ENCODE measurements at places on chromosomes 12 and 14.

GRCh38 chr12:31715283-31715825 is 13.5 kb downstream of the AMN1 start:
- no peak for DNase-seq

DNA sequence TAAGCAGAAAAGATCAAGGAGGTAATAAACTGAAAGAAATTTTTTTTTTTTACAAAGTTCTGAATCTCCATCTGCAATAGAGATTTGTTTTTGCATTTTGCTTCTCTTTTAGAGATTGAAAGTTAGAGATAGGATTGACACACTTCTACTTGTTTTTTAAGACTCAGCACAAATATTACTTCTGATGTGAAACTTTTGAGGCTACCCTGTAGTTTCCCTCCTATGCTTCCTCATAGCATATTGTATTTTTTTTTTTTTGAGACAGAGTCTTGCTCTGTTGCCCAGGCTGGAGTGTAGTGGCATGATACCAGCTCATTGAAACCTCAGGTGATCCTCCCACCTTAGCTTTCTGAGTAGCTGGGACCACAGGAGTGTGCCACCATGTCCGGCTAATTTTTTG is 32.1 kb upstream of the SGPP1 start:
- DNase-seq = no peak

DNA sequence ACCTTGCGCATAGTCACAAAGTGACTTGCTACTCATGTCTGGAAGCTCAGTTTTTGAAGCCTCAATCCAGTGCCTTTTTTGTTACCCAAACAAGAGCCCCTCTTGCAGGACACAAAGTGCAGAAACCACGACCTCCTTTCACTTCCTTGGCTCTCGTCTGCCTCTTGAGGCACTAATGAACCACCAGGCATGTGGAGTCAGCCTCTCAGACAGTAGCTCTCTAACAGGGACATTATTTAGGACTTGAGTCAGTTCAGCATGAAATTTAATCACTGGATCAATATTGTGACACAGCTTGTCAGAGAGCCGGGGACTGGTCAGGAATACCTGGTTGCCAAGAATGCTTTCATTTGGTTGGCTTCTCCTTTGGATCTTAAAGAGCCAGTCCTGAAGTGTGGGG is 46.7 kb downstream of the HSPB8 start:
- no peak for DNase-seq

DNA sequence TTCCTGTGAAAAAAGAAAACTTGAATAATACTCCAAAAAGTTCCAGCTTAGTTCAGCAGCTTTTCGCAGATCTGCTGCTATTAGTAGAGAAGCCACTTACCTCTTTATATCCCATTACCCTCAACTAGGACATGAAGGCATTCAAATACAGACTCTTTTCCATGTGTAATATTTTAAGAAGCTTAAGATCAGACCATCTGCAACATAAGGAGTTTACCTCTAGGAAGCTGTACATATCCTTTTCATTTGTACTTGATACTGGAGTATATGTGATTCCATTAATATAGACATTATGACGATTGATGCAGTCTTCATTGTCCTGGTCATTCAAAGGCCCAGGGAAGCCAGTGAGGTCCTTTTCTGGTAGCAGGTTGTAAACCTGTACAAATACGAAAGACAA is 20.4 kb downstream of the A2M start:
- DNase-seq = no peak

DNA sequence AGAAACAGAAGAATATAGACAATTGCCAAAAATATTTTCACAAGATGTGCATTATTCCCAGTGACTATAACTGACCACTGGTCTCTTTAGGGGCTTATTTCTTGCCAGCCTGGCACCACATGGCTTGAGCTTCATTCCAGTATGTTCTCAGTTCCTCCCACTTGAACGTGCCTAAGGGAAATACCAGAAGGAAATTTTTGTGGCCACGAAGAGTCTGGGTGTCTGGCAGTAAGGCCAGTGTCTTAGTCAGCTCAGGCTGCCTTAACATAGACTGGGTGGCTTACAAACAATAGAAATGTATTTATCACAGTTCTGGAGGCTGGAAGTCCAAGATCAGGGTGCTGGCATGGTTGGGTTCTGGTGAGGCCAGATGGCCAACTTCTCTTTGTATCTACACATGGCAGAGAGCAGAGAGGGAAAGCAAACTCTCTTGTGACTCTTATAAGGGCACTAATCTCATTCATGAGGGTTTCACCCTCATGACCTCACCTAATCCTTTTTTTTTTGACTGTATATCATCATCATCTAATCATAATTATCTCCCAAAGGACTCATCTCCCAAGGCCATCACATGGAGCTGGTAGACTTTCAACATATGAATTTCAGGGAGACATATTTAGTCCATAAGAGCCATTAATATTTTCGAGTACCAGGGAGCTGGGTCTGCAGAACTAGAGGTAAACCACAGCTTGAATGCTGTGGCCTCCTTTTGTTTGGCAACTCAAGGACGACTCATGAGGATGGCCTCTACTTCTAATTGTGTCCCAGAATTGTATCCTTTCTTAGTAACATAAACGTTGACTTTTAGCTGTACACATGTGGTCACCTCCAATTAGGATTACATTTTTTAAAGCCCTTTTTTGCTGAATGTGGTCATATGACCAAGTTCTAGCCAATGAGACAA is 5.1 kb upstream of the SMOC1 start:
- no peak for DNase-seq

DNA sequence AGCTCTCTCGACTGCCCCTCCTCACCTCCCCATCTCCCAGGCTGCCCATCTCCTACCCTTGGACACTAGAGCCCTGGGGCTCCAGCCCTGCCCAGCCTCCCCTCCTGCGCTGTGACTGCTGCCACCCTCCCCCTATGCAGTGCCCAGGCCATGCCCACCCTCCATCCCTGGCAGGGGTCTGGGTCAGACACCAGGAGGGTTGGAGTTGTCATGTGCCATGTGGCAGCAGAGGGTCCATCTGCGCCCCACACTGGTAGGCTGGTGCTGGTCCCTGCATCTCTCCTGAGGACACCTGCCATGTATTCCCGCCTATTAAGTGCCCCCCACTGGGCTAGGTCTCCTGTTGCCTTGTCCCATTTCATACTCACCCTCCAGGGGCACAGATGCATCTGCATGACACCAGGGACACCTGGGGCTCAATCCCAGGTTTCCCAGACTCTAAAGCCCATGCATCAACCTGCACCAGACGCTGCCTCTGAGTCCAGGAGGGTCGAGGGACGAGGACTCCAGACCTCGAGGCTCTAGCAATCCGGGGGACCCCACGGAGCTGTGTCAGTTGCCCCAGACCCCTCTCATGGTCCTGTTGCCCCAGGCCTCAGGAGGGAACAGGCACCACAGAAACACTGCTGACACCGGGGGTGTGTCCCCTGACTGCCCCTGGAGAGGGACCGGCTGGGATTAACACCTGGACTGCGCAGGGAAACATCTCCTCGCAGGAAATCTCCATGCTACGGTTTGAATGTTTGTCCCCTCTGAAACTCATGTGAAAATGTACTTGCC is 23.4 kb upstream of the SFSWAP start:
- no peak for DNase-seq

DNA sequence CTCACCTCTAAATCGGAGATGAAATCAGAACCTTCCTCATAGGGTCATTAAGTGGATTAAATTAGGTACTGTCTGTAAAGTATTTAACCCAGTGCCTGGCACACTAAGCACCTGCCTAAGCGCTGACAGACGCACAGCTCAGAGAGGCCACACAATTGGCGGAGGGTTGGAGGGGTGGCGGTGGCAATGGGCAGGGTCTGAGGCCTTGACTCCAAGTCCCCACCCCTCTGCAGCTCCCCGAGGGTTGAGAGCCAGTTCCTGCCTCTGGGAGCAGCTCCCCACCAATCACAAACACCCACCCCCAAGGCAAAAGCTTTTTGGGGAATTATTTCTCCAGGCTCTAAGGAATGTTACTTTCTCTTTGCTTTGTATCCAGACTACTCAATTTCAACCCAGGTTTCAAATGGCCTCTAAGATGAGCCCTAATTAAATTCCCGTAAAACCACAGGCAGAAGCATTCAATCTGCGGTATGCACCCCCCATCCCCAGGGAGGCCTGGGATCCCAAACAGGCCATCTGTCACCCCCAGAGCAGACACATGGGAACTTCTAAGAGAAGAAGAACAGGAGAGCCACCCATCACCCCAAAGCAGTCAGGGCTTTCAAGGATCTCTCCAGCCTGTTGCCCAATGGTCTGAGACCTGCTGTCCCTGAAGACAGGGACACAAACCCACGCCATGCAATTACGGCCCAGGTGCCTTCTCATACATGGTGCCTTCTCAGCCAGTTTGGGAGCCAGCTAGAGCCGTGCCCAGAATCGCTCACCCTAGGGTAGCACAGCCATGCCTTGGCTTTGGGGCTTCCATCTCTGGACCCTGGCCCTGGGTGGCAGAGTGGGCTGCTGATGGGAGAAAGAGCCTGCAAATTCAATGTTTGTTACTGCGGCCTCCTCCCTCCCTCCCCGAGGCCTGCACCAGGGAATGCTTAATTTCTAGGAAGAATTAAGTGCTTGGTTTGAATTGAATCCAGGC is 66.1 kb downstream of the CHGA start:
- no peak for DNase-seq

DNA sequence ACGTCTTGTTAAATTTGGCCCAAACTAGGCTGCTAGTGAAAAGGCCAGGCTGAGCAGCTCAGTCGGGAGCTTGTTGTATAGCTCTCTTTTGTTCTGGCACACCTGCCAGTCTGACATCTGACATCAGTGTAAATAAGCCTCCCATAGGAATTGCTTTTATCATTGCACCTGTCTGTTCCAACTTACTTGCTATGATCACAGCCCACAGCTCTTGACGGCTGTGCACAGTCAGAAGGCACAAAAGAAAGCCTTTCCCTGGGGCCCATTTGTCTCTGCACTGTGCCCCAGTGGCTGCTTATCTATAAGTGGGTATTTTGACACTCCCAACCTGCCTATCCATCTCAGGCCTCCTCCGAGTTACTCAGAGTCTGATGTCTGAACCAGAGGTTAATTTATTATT is 324.5 kb downstream of the NUAK1 start:
- no peak for DNase-seq

DNA sequence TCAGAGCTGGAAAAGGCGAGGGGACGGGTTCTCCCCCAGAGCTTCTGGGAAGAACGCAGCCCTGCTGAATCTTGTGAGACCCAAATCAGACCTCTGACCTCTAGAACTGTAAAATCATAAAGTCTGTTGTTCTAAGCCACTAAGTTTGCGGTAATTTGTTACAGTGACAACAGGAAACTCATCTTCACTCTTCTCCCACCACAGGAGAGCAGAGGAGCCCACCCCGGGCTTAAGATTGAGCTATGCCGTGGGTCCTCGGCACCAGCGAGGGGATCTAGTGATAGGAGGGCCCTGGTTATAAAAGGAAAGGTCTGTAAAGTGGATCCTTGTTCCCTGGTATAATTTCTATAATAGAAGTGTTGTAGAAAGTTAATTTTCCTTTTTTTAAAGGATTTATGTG is 7.6 kb downstream of the MLXIP start:
- DNase-seq = no peak

- no peak for DNase-seq
Observed at GRCh38 chr12:82757656-82758055, 71.0 kb downstream of the TMTC2 start.

DNA sequence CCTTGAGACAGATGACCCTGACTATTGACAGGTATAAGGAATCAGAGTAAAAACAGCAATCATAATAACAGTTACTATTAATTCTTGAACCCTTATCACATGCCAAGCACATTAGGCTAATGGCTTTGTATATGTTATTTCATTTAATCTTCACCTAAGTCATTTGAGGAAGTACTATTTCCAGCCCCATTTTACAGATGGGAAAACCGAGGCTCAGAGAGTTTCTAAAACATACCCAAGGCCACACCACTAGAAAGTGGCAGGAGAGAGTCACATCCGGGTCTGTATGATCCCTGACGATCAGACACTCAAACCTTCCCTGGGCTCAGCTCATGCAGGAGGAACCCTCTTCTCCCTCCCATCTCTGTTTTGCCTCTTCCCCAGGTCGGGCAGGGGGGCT is 209.5 kb downstream of the RBM19 start:
- DNase-seq = no peak

GRCh38 chr12:27101290-27101689 is 18.9 kb upstream of the C12orf71 start:
- no peak for DNase-seq

- DNase-seq = no peak
Observed at GRCh38 chr14:106277503-106277902, 751.1 kb downstream of the TMEM121 start.

GRCh38 chr12:68170726-68171125 is 11.2 kb upstream of the IFNG start:
- no peak for DNase-seq

- DNase-seq = no peak
Observed at GRCh38 chr14:92458136-92459029, 55.2 kb upstream of the RIN3 start.

DNA sequence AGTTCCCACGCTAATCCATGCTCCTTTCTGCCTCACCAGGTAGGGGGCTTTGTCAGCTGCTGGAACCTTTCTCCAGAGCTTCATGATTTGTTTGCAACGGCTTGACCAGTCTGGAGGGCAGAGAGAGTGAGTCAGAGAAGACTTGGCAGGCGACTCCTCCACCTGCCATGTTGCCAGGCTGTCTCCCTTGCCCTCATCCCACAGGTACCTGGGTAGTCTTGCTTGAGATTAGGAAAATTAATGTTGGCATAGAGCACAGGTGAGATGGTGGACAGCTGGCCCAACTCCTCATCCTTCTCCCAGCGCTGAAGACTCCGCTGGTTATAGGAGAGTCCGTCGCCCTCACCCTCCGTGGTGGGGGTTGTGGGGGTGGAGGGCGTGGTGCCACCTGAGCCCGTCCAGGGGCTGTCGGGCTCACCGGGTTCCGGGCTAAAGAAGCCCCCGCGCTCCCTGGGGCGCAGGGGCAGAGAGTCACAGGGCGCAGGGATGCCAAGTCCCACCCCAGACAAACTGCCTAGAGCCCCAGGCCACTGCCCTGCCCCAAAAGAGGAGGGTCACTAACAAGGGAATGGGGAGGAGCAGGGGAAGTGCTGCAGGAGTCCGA is 18.6 kb downstream of the KMT2D start:
- DNase-seq = no peak

GRCh38 chr14:36508418-36509068 is 11.5 kb downstream of the NKX2-1 start:
- DNase-seq = no peak

GRCh38 chr12:120019197-120019596 is 30.2 kb downstream of the BICDL1 start:
- no peak for DNase-seq

GRCh38 chr12:93191423-93191822 is 186.3 kb upstream of the NUDT4 start:
- no peak for DNase-seq

DNA sequence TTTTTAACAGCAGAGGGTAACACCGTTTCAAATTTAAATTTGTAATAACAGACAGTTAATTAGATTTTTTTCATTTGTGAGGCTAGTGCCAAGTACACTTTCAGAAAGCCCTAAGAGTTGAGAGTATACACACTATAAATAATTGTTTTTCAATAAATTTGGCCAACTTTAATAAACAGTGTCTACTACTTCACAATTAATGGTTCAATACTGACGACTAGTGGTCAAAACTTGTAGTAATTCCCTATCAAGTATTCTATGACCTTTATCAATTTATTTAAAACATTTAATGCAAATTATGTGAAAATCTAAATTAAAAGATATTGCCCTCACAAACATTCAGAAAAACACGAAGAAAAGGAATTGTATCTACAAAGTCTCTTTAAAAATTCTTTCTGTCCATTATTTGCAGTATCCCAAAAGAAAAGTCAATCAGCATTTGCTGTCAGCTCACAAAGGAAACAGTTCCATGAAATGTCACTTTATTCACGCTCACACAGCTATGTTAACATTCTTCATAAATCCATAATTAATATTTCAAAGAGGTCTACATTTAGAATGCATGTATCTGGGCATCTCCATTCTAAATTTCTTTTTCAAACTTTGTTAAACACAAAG is 91.2 kb downstream of the CEP128 start:
- no peak for DNase-seq

GRCh38 chr12:89863493-89863938 is 154.9 kb upstream of the ATP2B1 start:
- DNase-seq = peak; percentile 29

Data from stimulated activated CD8-positive, alpha-beta memory T cell treated with anti-CD3 and anti-CD28 coated beads, Interleukin-2, amount 100 ng/mL, for 1 hour (primary cell).